Small intestine (tissue), 16 donors: ENCODE measurements at places on chromosomes 7 and 10. TPM values are rescaled to one million over a fixed set of nuclear protein-coding genes. Genes with fewer than 3 reads are reported as not detected.
A peak's percentile ranks its signal among the peaks of the same experiment; 100 is the strongest.

- no peak for DNase-seq
These were observed 28.3 kb upstream of the CYP26C1 start for GRCh38 chr10:93032105-93032808.

The SPDYE8 gene
- polyA plus RNA-seq: not detected

DNA sequence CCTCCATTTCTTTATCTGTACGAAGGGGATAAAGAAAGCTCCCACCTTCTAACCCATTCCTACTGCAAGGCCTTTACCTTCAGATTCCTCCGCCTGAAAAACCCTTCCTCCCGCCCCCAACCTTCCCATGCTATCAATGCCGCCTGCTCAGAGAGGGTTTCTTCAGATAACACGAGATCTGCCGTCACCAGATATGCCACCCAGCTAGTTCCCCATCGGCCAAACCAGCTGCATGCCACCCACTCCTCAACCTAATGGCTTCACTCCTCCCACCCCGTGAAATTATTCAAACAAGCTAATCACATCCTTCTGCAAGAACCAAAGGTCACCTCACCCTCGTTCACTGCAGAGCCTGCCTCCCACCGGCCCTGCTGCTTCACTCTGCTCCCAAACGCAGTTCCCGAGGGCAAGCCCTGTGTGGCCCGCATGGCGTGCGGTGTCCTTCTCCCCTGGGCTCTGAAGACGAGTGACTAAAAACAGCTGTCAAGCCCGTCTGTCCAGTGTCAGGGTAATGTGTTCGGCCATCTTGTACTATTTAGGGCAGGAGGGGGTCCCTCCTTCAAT, 46.8 kb upstream of the TMEM213 start:
- no peak for DNase-seq

DNA sequence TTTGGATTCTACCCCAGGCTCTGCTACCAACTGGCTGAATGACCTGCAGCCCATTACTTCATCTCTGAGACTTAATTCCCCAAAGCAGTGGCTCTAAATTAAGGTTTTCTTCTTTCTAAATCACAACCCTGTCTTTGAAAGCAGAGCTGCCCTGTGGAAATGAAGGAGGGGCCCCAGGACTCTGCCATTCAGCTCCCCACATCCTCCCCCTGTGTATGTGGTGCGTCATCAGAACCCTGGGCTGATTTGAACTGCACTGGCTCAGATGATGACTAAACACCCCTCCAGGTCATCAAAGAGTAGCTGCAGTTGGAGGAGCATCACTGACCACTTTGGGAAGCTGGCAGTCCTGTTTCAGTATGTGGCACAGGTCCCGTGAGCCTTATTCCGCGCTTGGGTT, 46.6 kb downstream of the BPGM start:
- DNase-seq: no peak

DNA sequence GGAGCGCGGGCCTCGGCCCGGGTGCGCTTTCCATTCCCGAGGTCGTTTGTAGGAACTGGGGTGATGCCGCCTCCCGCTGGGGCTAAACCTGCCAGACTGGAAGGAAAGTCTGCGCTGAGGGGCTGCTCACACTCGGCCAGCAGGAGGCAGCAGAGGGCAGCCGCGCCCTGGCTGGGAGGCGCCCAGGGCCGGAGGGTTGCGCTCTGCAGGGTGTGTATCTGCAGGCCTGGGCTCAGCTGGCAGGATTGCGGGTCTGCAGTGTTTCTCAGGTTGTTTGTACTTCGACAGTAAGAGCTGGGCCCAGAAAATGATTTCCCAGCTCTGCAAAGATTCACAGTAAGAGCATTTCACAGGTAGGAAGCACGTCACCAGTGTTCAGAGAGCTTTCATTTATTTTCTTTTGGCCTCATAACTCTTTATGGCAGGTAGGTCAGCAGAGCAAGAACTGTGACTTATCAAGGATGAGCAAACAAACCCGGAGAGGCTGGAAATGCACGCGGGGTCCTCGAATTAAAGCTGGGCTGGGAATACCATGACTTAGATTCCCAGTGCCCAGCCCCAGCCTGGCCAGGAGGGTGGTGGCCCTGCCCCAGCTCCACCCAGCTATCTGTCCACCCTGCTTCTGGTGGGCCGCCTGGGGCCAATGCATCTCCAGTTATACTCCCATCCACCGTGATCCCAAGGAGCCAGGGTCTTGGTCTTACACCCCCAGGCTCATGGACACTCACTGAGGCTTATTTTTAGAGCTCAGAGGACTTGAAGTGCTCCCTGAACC, 15.2 kb upstream of the PPP2R2D start:
- peak; percentile 75 for DNase-seq

DNA sequence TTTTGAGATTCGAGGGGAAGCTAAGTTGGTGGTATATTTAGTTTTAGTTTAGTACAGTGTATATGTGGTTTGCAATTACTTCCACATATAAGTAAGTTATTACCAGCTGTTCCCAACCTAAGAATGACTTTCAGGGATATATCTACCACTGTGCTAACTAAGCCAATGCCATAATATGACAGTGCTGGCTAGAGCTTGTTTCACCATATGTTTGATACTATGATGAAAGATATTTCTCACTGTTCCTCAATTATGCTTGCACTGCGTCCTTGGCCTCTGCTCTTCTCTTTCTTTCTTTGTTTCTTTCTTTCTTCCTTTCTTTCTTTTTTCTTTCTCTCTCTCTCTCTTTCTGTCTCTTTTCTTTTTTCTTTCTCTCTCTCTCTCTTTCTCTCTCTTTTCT, 113.8 kb upstream of the SKAP2 start:
- DNase-seq: no peak

GRCh38 chr7:135271255-135271615, 37.6 kb downstream of the STRA8 start:
- DNase-seq: no peak

- DNase-seq: no peak
These were observed 25.7 kb downstream of the MACROH2A2 start for GRCh38 chr10:70078329-70078728.

GRCh38 chr7:603152-603951, 83.7 kb upstream of the PDGFA start:
- DNase-seq: no peak

The GHRHR gene
- not detected for polyA plus RNA-seq
